ENCODE measurements at places on chromosomes 3 and 15.

GRCh38 chr15:90751300-90751825 is 34.2 kb downstream of the BLM start:
- no peak for DNase-seq

- peak; percentile 74 for DNase-seq
Observed at GRCh38 chr3:15310491-15311370, 21.7 kb downstream of the SH3BP5 start.

DNA sequence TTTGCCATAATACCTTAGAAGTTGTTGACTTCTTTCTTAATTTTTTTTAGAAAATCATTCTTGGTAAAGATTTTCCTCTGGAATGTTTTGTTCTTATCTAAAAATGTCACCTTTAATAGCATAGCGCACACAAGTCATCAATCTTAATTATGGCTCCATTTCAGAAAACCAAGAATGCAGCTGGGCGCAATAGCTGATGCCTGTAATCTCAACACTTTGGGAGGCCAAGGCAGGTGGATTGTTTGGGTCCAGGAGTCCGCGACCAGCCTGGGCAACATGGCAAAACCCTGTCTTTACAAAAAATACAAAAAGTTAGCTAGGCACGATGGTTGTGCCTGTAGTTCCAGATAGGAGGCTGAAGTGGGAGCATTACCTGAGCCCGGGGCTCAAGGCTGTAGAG is 125.6 kb upstream of the EOMES start:
- DNase-seq: no peak

GRCh38 chr3:4768521-4768920 is 210.7 kb upstream of the BHLHE40 start:
- DNase-seq: no peak

DNA sequence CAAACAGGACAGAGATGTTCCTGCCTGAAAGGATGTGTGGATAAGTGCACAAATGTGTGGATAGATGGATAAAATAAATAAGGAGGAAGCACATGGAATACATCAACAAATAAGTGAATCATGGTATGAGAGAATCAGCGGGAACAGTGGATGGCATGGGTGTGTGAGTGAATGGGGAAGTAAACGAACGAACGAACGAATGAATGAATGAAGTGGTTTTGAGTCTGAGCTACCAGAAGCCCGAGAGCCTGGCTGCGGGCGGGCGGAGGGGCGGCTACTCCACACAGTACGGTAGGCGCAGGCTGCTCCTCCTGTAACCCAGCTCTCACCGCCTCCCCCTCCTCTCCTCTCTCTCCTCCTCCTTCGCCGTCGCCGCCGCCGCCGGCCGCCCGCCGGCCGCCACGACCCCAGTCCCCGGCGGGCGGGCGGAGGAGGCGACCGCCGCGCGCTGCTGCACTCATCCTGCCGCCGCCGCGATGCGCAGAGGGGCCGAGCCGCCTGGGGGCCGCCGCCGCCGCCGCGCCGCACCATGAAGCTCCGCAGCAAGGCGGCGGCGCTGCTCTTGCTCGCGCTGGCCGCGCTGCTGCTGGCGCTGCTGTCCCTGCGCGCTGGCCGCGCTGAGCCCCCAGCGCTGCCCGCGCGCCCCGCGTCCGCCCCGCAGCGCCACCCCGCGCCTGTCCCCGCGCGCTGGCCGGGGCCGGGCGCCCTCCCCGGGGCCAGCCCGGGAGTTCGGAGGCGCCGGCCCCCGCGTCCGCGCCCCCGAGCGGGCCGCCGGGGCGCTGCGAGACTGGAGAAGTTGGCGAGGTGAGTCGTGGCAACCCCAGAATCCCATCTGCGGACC is at the start of gene GXYLT2:
TSS of gene GXYLT2 (plus strand) at position 342 of the 841 bp plus-strand sequence. CDS start at position 530, 188 bp downstream.
- DNase-seq: peak; percentile 90

GRCh38 chr3:11619946-11620652 is 23.6 kb downstream of the VGLL4 start:
- DNase-seq: no peak

GRCh38 chr3:26714485-26714884 is 91.9 kb downstream of the LRRC3B start:
- DNase-seq: peak; percentile 6

- no peak for DNase-seq
Observed at GRCh38 chr3:15271785-15272381, 60.5 kb downstream of the SH3BP5 start.

DNA sequence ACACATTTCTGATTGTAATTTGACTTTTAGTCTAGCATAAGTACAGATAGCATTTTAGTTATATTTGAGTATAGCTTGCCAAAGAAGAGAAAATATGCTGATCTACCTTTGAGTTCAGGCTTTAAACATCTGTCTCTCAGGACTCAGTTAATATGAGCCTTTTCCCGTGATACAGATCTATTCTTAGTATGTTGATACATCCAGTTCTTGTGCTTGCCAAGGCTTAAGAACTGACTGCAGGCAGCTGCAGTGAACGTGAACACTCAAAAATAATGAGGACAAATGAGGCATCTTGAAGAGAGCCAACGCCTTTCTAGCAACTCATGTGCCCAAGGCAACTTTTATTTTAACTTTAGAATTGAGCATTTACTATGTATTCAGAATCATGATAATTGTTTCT is 325.5 kb downstream of the SI start:
- DNase-seq: no peak

GRCh38 chr3:66885326-66886000 is 112.6 kb upstream of the KBTBD8 start:
- DNase-seq: peak; percentile 70

DNA sequence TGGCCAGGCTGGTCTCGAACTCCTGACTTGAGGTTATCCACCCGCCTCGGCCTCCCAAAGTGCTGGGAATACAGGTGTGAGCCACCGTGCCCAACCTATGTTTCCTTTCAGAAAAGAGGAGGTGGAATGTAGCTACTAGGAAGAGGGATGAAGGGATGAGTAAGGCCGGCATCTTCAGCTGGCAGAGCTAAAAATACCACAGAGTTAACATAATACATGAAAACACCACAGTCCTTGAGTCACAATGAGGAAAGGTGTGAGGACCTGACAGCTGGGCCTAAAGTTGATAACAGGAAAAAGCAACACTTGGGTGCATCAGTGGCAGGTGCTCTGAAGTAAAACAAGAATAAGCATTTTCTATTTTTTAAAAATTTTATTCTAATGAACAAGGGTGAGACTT is 392.2 kb downstream of the DIPK2A start:
- DNase-seq: no peak

GRCh38 chr15:33076937-33077336 is 117.6 kb downstream of the FMN1 start:
- no peak for DNase-seq

DNA sequence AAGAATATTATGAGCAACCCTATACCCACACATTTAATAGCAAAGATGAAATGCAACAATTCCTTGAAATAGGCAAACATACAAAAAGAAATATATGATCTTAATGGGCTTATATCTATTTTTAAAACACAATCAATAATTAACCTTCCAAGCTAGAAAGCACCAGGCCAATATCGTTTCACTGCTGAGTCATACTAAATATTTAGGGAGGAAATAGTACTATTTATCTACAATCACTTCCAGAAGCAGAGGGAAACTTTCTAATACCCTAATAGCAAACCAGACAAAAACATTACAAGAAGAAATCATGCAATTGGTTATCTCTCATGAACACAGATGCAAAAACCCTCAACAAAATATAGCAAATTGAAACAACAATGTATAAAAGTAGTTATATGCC is 207.8 kb downstream of the MTHFS start:
- no peak for DNase-seq

DNA sequence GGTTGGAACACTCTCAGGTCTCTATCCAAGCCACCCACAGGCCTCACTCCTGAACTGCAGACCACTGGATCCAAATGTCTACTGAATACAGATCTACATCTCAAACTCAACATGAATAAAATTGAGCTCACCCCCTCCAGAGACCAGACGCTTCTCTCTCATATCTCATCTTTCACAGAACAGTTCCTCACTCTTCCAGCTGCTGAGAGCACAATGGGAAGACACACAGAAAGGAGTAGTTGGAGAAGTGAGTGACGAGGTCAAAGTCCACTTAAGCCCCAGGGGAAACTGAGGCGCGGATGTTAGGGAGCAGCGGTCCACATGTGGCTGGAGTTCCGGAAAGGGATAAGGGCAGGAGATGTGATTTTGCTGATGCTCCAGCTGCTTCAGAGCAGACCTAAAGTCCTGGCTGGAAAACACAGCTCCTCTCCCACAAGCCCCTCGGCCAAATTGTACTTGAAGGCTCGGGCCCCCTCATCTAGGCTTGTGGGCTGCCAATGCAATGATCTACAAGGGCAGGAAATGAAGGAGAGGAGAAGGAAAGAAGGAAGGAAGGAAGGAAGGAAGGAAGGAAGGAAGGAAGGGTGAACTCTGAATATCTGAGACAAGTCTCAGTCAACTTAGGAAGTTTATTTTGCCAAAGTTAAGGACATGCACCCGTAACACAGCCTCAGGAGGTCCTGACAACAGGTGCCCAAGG is 211.2 kb upstream of the TLE3 start:
- DNase-seq: no peak

- no peak for DNase-seq
Observed at GRCh38 chr3:124816206-124816605, 71.0 kb downstream of the ITGB5 start.

DNA sequence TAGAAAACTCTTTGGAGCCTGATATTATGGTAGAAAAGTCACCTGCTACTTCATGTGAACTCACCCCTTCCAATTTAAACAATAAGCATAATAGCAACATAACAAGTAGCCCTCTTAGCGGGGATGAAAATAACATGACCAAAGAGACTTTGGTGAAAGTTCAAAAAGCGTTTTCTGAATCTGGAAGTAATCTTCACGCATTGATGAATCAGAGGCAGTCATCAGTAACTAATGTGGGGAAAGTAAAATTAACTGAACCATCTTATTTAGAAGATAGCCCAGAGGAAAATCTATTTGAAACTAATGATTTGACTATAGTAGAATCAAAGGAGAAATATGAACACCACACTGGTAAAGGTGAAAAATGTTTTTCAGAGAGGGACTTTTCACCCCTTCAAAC is 5.1 kb upstream of the SCG5 start:
- DNase-seq: no peak

GRCh38 chr3:15903759-15904720 is 106.3 kb upstream of the ANKRD28 start:
- no peak for DNase-seq

DNA sequence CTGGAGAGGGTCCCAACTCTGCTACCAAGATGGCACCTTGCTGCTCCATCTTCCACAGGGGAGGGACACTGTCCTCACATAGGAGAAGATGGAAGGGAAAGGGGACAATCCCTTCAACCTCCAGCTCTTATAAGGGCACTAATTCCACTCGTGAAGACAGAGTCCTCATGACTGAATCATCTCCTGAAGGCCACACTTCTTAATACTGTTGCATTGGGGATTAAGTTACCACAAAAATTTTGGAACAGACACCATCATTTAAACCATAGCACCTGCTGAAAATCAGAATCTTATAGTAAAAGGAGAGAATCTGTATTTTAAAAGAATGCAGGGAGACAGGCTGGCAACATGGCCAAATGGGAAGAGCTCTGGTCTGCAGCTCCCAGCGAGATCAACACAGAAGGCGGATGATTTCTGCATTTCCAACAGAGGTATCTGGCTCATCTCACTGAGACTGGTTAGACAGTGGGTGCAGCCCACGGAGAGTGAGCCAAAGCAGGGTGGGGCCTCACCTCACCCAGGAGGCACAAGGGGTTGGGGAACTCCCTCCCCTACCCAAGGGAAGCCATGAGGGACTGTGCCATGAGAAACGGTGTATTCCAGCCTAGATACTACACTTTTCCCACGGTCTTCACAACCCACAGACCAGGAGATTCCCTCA is 69.4 kb upstream of the LIPC start:
- no peak for DNase-seq

DNA sequence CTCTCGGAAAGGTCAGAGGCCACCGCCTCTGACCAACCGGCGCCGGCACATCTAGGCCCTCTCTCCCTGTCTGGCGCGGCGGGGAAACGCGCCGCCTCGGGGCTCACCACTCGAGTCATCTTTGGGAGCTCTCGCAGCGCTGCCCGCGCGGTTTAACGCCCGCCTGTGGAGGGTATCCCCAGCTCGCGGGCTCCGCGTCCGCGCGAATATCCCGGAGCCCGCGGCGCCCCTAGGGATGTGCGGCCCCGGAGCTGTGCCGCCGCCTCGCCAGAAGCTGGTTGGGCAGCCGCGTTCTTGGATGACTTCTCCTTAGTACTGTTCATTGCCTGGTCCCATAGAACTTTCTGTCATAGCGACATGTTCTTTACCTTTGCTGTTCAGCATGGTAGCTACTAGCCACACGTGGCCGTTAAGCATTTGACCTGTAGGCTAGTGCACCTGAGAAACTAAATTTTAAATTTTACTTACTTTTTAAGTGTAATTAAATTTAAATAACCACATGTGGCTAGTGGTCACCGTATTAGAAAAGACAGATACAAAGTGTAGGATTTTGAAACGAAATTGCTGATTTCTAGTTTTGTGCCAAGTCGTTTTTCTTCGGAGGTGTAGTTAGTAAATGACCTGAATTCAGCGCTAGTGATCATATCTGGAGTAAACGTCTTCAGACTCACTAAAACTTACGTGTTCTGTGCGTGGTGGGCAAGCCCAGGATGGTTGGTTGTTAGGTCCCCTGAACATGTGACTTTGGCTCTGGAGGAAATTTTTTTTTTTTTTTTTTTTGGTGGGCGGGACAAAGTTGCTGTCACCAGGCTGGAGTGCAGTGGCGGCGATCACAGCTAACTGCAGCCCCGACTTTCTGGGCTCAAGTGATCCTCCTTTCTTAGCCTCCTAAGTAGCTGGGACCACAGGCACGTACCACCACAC is 835 bp downstream of the ARIH2 start:
- peak; percentile 61 for DNase-seq

DNA sequence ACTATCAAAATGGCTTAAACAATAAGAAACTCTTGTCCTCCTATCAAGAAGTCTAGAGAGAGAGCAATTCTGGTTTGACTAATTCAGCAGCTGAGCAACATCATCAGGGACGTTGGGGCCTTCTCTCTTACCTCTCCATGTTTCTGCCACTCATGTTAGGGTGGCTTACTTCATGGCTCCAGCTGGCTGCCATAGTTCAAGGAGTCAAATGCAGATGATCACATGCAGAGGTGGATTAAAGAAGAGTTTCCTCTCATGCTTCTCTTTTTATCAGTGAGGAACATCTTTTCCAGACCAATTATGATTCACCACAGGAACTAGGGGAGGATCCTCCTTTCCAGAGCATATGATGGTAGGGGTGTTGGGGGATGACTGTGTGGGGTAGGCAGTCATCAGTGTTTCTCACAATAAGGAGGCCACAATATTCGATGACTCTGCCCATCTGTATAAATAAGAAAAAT is 45.5 kb downstream of the NEK11 start:
- DNase-seq: no peak

DNA sequence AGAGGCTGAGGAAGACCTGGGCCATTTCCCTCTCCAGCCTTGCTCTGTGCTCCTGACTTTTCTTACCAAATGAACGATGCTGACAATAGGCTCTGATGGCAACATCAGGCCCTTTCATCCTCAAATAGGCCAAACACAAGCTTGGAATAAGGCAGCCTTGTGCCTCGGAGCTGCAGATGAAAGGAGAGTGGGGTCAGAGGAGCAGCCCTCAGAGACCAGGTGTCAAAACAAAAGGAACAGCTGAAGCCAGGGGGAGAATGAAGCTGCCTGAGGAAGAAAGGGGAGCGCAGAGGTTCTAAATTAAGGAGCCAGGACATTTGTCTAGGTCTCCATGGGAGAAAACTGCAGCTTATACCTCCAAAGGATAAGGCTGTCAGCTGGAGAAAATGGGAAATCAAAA is 5.1 kb downstream of the BFSP2 start:
- no peak for DNase-seq

- no peak for DNase-seq
Observed at GRCh38 chr3:14519406-14519805, 20.7 kb downstream of the GRIP2 start.

- DNase-seq: no peak
Observed at GRCh38 chr3:12345584-12346494, 57.0 kb downstream of the PPARG start.

- peak; percentile 83 for DNase-seq
Observed at GRCh38 chr3:32374788-32375595, 16.7 kb upstream of the CMTM7 start.
